ENCODE measurements at places on chromosomes 11 and 22.

- no peak for DNase-seq
These were observed 35.3 kb downstream of the MAP6 start for GRCh38 chr11:75633409-75634066.

DNA sequence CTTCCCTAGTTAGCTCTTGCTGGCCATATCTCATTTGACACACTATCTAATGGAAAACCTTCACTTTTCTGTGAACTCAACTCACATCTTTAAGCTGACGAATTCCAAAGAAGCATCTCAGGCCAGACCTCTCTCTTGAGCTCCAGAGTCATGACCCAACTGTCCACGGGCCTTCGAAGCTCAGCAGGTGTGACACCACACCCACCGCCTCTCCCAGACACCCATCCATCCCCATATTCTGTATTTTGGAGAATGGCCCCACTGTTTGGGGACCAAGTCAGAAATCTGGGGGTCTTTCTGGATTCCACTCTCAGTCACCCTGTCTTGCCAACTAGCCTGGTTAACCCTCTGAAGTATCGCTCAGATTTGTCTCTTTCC is 125.8 kb downstream of the ST3GAL4 start:
- DNase-seq, result no peak

DNA sequence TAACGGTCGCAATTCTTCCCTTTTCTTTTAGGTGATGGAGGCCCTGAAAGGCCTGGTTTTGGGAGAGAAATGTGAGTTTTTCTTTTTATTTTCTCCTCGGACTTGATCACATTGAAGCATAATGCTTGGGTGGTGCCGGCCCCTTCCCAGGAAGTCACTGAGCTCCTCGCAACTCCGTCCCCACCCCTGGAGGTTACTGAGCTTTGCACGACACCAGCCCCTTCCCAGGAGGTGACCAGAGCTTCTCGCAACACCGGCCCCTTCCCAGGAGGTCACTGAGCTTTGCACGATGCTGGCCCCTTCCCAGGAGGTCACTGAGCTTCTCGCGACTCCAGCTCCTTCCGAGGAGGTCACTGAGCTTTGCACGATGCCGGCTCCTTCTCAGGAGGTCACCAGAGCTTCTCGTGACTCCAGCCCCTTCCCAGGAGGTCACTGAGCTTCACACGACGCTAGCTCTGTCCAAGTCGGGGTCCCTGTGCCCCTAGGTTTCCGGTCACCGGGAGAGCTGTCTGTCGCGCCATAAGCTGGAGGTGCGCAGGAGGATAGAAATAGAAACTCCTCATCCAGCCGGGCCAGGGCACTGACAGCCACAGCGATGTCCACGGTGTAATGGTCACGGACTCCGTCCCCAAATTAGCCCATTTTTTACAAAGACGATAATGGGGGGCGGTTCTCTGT is 586.4 kb downstream of the BRD1 start:
- DNase-seq, result no peak

DNA sequence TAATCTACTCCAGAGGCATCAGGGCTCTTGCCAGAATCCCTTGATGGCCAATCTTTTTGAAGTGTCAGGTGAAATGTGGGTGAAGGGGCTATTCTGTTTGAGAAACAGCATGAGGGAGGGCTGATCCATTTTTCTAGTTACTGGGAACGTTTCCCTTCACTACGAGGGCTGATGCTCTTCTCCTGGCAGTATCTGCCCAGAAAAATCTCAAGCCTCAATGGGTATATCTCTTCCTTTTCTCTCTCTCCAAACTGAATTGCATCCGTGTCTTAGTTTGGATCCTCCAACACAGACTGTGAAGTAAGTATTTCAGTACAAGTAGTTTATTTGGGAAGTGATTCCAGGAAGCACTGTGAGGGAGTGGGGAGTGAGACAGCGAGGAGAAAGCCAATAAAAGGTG is 113.0 kb upstream of the NAV2 start:
- DNase-seq, result no peak

GRCh38 chr22:40025856-40026255 is 31.1 kb downstream of the FAM83F start:
- DNase-seq, result no peak

DNA sequence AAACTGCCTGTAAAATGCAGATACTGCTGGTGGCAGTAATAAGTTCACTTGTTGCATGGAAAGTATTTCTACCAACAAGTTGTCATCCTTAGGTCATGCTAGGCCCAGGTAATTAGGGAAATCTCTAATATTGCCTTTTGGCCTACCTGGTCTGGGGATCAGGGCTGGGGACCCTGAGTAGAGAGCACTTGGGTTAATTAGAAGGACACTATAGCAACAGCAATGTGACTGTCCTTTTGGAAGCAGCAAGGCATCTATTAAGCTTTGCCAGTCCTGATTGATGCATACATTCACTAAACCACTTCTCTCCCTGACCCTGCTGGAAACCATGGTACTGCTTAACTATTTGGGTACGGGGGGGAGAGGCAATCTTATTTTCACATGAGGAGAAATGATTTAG is 86.5 kb upstream of the GNAZ start:
- no peak for DNase-seq

DNA sequence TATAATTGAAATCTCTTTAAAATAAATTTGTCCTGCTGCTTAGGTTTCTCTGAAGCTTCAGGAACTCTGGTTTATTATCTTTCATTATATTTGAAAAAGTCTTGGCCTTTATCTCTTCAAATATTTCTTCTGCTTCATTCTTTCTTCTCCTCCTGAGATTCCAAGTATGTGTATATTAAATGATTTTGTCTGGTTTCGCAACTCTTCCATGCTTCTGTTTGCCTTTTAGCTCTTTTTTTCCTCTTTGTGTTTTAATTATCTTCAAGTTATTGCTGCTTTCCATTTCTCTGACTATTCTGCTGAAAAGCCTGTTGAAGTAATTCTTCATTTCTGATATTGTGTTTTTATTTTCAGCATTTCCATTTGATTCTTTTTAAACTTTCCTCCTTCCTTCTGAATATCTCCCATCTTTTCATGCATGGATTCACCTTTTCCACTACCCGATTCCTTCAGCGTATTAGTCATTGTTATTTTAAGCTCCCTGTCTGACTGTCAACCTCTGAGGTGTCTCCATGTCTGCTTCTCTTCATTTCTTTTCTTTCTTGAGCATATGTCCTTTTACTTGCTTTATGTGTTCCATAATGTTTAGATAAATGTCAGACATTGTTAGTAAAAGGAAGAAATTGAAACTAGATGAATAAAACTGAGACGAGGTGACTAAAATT is 46.6 kb upstream of the CTSC start:
- no peak for DNase-seq

GRCh38 chr11:103637295-103637694 is 399.1 kb upstream of the DDI1 start:
- DNase-seq, result no peak

GRCh38 chr22:24978308-24978707 is 25.8 kb downstream of the KIAA1671 start:
- DNase-seq, result no peak

- DNase-seq, result no peak
These were observed 49.9 kb downstream of the STIM1 start for GRCh38 chr11:3905080-3905953.

- DNase-seq, result no peak
These were observed 115.8 kb upstream of the NARS2 start for GRCh38 chr11:78690352-78690987.

GRCh38 chr11:68470304-68470811 is 9.8 kb downstream of the PPP6R3 start:
- no peak for DNase-seq

All from DMS 273 treated with DMSO at 0.1 percent for 48 hours (cell line).